ENCODE measurements at places on chromosomes 5 and 9.

DNA sequence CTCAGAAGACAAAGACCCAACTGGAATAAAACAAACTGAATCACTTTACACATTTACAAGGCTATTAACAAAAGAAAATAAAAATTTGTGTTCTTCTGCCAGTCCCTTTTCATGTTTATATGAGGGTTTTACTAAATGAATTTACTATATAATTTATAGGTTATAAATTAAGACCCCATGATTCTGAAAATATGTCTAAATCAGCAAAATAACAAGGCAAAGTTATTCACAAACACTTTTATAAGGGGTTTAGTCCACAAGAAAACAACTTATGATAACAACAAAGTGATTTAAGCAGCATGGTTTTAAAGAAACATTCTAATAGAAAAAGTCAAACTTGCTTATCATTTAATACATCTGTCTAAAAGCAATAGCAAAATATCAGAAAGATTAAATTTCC, 4.9 kb downstream of the MIER3 start:
- DNase-seq, result no peak

DNA sequence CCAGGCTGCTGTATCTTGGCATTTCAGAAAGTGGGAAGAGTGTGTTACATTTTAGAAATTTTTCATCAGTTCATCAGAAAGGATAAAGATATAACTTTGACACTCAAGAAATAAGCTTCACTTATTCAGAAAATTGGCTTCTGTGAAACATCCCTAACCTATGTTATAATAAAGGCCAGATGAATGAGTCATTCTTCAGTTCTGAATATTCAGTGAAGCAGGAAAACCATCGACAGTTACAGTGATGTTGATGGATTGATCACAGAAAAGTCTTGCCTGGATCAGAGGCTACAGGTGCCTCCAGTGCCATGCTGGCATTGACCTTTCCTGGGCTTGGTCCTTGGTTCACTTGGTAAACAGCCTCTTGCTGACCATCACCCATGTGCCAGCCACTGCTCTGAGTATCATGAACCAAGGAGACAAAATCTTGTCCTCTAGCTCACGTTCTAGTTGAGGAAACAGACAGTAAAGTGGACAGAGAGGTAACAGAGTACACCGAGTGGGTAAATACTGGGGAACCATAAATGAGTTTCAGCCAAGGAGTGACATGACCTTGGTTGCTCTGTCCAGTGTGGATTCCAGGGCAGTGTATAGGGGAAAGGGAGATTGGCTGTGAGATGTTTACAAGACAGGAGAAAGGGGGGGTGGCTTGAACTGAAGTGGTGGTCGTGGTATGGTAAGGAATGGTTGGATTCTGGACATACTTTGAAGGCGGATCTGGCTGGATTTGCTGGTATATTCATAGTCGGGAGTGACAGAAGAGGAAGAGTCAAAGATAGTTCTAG, 98.6 kb downstream of the AMBP start:
- DNase-seq, result no peak

GRCh38 chr5:9895302-9895645, 265.1 kb upstream of the TAS2R1 start:
- no peak for DNase-seq

GRCh38 chr5:3661755-3662296, 66.2 kb downstream of the IRX1 start:
- no peak for DNase-seq

DNA sequence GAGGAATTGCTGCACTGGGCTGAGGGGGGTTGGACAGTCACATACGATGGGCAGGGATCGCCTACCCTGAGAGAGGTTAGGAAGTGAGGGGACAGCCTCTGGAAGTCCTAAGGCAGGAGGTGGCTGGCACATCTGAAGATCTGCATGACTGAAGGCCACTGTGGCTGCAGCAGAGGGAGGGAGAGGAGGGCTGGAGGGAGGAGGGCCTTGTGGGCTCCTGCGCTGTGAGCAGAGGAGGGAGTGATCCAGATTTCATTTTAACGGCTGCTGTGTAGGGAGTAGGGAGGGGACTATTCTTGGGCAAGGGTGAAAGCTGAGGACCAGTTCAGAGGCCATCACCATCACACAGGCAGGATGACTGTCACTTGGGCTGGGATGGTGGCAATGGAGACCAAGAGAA, 7.1 kb downstream of the EIF4E1B start:
- no peak for DNase-seq

DNA sequence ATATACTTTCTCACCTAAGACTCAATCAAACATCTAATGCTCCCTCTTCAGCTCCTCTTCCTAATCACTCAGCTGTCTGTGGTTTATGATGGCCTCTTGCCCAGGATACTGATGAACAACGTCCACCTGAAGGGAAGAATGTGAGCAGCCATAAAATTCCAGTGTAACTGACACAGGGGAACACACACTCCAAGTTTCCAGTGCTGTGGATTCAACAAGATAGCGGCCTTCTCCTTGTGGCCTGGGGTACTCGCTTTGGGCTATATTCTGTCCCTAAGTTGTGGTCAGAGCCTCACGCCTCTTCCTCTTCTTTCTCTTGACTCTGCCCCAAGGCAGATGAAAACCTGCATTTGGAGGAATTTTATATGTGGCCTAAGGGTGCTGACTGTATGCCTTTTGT, 11.7 kb downstream of the B4GALT1 start:
- no peak for DNase-seq

DNA sequence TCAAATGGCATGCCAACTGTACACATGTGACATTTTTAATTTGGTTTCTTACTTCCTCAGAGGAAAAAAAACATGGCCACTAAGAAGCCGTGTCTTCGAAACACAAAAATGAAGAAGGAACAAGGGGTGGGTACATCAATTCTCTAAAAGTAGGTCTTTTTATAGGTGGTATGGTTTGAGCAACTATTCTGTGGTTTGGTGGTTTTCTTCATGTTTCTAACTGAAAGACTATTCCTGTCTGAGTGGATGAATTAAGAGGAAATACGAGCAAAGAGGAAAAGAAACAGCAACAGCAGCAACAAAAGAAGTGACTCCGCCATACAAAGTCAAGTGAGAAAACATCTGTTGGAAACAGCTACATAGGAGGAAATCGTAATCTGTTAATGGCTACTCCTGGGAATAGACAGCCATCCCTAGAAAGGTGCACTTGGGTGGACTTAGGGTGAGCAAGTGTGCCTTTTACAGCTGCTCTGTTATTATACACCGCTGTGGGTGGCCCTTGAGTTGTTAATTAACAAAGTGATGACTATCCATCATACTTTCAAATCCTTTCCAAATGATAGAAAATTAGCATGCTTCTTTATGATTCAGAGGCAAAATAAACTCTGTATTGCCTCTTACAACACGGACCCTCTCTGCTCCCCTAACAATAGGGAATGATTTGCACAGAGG, 575.8 kb downstream of the TLE1 start:
- peak; percentile 42 for DNase-seq

- DNase-seq, result no peak
Observed at GRCh38 chr9:99415606-99416005, 193.5 kb downstream of the SEC61B start.

- peak; percentile 74 for DNase-seq
Observed at GRCh38 chr5:150159741-150160179, 4.1 kb upstream of the PDGFRB start.

- DNase-seq, result peak; percentile 26
Observed at GRCh38 chr9:113548221-113549041, 84.9 kb downstream of the RGS3 start.

- DNase-seq, result no peak
Observed at GRCh38 chr5:145473042-145473642, 362.0 kb downstream of the PRELID2 start.

DNA sequence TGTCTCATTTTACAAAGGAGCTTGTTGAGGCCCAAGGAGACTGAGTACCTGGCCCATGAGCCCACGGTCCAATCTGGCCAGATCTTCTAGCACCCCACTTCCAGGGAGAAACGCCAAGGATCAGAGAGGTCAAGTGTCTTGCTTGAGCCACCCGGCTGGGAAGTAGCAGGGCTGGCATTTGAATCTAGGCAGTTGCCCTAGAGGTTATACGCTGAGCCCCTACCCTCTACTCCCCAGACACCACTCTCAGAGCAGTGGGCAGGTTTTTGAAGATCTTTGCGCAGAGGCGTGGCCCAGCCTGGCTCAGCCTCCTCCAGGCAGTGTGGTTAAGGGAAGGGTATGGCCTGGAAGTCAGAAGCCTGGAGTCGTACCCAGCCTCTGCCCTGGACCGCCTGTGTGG, 5.8 kb upstream of the NUP214 start:
- DNase-seq, result no peak

DNA sequence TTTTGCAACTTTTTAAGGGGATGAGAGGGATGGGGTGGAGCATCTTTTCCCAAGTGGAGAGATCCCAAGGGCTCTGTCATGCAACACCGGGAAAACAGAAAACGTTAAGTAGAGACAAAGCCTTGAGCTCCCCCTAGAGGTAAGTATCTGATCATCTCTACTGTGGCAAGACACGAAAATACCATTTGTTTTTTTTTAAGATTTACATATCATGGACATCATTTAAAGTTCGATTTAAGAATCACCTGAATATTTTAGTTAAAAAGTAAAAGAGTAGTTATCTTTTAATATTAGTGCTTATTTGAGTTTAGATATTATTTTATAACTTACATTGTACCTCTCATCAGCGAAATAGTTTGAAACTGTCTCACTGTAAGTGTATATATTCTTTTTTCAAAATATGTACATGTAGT, 200.4 kb downstream of the LRRC70 start:
- DNase-seq, result peak; percentile 52

DNA sequence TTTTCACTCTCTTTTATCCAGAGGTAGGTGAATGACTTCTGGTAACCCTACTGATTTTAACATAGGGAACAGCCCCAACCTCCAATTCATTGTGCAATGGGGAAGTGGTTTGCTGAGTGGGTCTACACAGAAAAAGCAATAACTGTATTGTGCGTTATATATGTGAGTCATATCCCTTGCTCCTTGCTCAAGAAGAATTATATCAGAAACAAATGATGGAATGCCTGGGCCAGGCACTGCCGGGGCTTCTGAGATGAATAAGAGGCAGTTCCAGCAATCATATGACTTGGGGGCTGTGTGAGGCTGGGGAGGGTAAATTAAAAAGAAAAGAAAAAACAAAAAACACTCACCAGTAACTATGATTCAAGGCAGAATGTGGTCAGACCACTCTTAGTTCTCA, 79.2 kb upstream of the ABCA1 start:
- DNase-seq, result peak; percentile 98

DNA sequence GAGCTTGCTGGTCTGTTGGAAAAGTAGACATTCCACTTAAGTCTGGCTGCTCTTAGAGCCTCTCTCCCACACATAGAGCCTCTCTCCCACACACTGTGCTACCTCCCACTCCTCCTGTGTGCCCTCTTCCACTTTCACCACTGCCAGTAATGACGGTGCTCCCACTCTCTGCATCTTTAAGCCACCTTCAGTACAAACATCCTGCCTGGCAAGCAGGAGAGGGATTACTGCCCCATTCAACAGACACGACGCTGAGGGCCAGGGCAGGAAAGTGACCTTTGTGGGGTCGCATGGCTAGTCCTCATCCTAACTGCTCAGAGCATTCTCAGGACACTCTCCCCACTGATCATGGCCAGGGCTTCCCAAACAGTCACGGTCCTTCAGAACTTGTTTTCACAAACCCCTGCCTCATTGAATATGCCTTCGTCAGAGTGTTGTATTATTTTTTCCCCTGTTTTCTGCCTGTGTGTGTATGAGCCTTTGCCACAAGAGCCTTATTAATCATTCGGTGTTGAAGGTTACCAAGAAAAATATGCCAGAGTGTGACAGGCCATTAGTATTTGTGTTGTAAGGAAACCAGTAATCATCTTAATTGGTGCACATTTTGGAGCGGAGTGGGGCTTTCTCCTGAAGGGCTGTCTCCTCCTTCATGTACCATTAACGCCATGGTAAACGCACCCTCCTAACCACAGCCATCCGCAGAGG, 87.1 kb upstream of the SAP30L start:
- DNase-seq, result no peak

GRCh38 chr5:131974956-131975726, 29.7 kb upstream of the MEIKIN start:
- DNase-seq, result no peak

DNA sequence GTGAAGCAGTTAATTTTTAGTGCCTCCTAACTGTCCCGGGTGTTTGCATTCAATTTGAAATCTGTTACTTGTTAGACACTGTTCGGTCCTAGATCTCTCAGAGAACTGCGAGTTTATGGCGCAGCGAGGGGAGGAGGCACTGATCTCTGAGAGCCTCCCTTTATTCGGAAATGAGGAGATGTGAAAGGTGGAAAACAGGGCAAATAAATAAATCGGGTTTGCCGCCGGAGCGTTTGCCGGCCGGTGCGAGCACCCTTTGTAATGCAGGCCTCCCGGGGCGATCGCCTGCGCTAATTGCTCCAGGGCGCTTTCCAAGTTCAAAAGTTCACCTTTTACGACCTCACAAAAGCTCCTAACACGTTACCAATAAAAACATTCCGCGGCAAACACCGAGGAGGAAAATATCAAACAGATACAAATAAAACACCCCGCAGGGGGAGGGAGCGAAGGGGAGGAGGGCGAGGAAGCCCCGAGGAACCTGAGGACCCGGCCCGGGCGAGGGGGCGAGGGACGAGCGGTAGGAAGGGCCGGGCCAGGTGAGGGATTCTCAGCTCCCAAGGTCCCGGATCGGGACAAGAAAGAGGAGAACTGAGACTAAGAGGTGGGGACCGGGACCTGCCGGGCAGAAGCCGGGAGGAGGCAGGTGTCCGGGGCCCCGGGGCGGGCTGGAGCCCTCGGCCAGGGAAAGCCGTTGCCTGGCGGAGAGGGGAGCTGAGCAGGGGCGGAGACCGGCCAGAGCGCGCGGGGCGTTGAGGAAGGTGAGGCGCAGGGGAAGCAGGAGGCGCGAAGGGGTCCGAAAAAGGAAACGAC, 1.4 kb downstream of the NR6A1 start:
- DNase-seq, result no peak

- DNase-seq, result no peak
Observed at GRCh38 chr9:79884546-79884945, 312.8 kb downstream of the TLE4 start.

DNA sequence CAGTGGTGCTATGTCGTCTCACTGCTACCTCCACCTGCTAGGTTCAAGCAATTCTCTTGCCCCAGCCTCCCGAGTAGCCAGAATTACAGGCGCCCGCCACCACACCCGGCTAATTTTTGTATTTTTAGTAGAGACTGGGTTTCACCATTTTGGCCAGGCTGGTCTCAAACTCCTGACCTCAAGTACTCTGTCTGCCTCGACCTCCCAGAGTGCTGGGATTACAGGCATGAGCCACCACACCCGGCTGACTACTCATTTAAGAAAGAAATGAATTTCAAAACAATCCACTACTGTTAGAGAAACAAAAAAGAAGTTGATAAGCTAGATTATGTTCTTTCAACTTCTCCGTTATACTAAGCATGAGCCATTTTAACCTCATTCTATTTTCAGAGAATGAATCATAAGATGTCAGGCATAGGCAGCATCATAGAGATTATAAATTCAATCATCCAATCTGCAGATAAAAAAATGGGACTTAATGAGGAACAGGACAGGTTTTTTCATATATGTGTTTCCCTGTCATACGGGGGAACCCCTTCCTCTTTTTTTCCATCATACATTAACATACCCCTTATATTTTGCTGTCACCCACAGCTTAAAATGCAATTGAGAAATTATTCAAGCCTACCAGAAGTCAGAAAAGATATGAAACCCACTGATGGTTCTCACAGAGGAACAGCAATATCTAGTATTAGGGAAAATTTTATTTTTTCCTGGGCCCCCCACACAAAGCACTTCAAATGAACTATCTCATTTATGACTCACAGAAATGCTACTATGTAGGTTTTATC, 26.5 kb upstream of the ADRB2 start:
- peak; percentile 56 for DNase-seq

- no peak for DNase-seq
Observed at GRCh38 chr5:132355140-132355765, 14.3 kb upstream of the SLC22A5 start.

- no peak for DNase-seq
Observed at GRCh38 chr5:72244862-72245371, 75.1 kb downstream of the MRPS27 start.
